ENCODE measurements at places on chromosomes 3 and 15. TPM values are rescaled to one million over a fixed set of nuclear protein-coding genes. Genes with fewer than 3 reads are reported as not detected.

- no peaks in the 10 kb centered on the region for H3K4me1 ChIP-seq
- H3K27me3 ChIP-seq = no peaks in the 10 kb centered on the region
- H3K27ac ChIP-seq = no peak overlapping the region
- no peak overlapping the region for H3K4me3 ChIP-seq
Measured at GRCh38 chr3:46898321-46899150, 21.0 kb downstream of the PTH1R start.

GRCh38 chr3:194465920-194466570, 20.8 kb downstream of the ATP13A3 start:
- DNase-seq = no peak
- H3K36me3 ChIP-seq = no peaks in the 10 kb centered on the region
- H3K4me1 ChIP-seq = peaks cover 15% of the 10 kb centered on the region
- no peaks in the 10 kb centered on the region for H3K27me3 ChIP-seq
- no peak overlapping the region for H3K27ac ChIP-seq

GRCh38 chr15:86608461-86609205, 529.0 kb downstream of the AGBL1 start:
- H3K36me3 ChIP-seq = no peaks in the 10 kb centered on the region
- no peaks in the 10 kb centered on the region for H3K27me3 ChIP-seq
- no peak for DNase-seq

DNA sequence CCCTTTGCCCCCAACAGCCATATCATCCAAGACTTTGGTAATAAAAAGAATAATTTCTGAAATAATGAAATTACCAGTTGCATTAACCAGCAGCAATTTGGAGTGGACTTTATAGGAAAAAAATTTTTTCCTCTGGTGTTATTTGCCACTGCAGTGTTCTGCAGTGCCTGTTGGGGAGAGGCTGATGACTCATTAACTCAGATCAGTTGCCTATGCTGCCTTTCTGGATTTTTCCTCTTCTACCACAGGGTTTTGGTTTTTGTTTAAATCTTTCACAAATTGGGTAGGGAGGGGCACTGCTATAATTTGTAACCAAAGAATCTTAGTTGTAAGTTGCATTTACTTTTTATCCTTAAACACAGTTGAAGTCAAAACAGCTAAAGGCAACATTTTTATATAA, 22.7 kb downstream of the ATP6V1A start:
- H3K27me3 ChIP-seq = no peaks in the 10 kb centered on the region
- no peak for DNase-seq
- H3K27ac ChIP-seq = no peak overlapping the region
- no peaks in the 10 kb centered on the region for H3K36me3 ChIP-seq
- H3K4me1 ChIP-seq = no peaks in the 10 kb centered on the region

DNA sequence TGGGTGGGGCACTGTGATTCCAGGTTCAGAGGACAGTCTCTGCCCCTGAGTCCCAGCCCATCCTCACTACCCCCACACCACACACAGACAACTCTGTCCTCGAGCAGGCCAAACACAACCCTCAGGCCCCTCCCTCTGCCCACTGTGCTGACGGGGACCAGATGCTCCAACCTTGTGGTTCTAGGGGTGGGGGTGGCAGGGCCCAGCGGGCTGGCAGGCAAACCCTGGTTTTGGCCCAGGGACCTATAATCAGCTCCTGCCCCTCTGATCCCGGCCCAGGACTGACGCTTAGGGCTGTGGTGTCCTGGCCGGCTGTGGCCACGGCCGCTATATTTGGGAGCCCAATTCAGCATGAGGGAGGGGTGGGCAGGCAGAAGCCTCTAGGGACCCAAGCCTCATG, 5.0 kb upstream of the MYL3 start:
- no peak for DNase-seq
- H3K36me3 ChIP-seq = no peaks in the 10 kb centered on the region
- H3K4me3 ChIP-seq = no peak overlapping the region
- H3K27ac ChIP-seq = no peak overlapping the region
- no peaks in the 10 kb centered on the region for H3K27me3 ChIP-seq
- H3K4me1 ChIP-seq = no peaks in the 10 kb centered on the region

- DNase-seq = no peak
- H3K27ac ChIP-seq = no peak overlapping the region
- no peaks in the 10 kb centered on the region for H3K36me3 ChIP-seq
- no peaks in the 10 kb centered on the region for H3K27me3 ChIP-seq
Measured at GRCh38 chr15:35522061-35522460, 23.9 kb downstream of the DPH6 start.

DNA sequence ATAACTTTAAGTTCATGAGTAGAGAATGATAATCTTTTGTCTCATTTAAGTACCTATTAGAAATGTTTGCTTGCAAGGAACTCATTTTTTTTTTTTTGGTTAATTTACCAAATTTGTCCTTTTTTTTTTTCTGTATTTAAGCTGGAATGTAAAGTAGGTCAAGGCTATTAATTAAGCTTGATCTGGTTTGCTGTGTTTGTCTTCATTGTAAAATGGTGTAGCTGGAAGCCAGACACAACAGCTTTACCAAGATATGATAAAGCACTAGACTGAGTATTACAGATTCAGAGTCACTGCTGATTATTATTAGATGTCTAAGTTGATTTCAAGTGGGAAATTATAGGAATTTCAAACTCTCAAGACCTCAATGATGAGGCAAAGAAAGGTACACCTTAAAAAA, 15.0 kb upstream of the ZPLD1 start:
- no peaks in the 10 kb centered on the region for H3K36me3 ChIP-seq
- no peaks in the 10 kb centered on the region for H3K4me1 ChIP-seq
- no peaks in the 10 kb centered on the region for H3K27me3 ChIP-seq
- H3K27ac ChIP-seq = no peak overlapping the region
- no peak overlapping the region for H3K4me3 ChIP-seq

- DNase-seq = no peak
- H3K4me3 ChIP-seq = no peak overlapping the region
- no peak overlapping the region for H3K27ac ChIP-seq
- peaks cover 7% of the 10 kb centered on the region for H3K4me1 ChIP-seq
- H3K36me3 ChIP-seq = no peaks in the 10 kb centered on the region
- H3K27me3 ChIP-seq = peaks cover 10% of the 10 kb centered on the region
Measured at GRCh38 chr15:88701561-88702095, 62.8 kb downstream of the ISG20 start.

GRCh38 chr3:195207056-195207455, 63.9 kb downstream of the XXYLT1 start:
- no peaks in the 10 kb centered on the region for H3K36me3 ChIP-seq
- H3K4me3 ChIP-seq = no peak overlapping the region
- no peaks in the 10 kb centered on the region for H3K27me3 ChIP-seq
- H3K27ac ChIP-seq = no peak overlapping the region
- peaks cover 21% of the 10 kb centered on the region for H3K4me1 ChIP-seq
- DNase-seq = no peak

GRCh38 chr3:195443391-195443989, 670 bp upstream of the ACAP2 start:
- no peaks in the 10 kb centered on the region for H3K27me3 ChIP-seq
- peaks cover 47% of the 10 kb centered on the region for H3K4me1 ChIP-seq
- DNase-seq = no peak
- peak overlapping the region; percentile 38 for H3K27ac ChIP-seq
- H3K36me3 ChIP-seq = no peaks in the 10 kb centered on the region

- H3K4me1 ChIP-seq = no peaks in the 10 kb centered on the region
- H3K36me3 ChIP-seq = no peaks in the 10 kb centered on the region
- no peaks in the 10 kb centered on the region for H3K27me3 ChIP-seq
- DNase-seq = no peak
Measured at GRCh38 chr3:149316437-149316836, 17.0 kb downstream of the TM4SF18 start.

- no peak overlapping the region for H3K4me3 ChIP-seq
- no peaks in the 10 kb centered on the region for H3K36me3 ChIP-seq
- no peak for DNase-seq
- no peaks in the 10 kb centered on the region for H3K27me3 ChIP-seq
- H3K27ac ChIP-seq = no peak overlapping the region
Measured at GRCh38 chr3:102360183-102360860, 74.5 kb upstream of the ZPLD1 start.

- no peaks in the 10 kb centered on the region for H3K36me3 ChIP-seq
- no peaks in the 10 kb centered on the region for H3K4me1 ChIP-seq
- H3K27ac ChIP-seq = no peak overlapping the region
Measured at GRCh38 chr3:41405466-41405865, 206.2 kb downstream of the CTNNB1 start.

DNA sequence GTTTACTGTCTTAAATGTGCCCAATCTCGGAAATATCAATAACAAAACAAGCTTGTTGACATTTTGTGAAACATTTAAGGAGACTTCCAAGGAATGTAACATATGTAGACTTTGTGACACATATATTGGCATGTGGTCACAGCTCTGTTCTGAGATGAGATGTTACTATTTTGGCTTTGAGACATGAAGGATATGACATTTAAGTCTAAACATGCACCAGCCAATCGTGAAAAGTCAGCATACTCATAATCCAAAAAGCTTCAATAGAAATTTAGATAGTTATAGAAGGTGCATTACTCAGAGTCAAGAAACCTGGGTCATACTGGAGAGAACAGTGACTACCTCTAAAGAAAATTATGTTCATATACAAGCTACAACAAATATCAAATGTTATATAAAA, 13.4 kb downstream of the COMMD2 start:
- H3K4me1 ChIP-seq = no peaks in the 10 kb centered on the region
- H3K27ac ChIP-seq = no peak overlapping the region
- no peak overlapping the region for H3K4me3 ChIP-seq
- H3K36me3 ChIP-seq = peaks cover 3% of the 10 kb centered on the region
- H3K27me3 ChIP-seq = no peaks in the 10 kb centered on the region

- DNase-seq = no peak
- H3K27me3 ChIP-seq = no peaks in the 10 kb centered on the region
- H3K27ac ChIP-seq = no peak overlapping the region
- H3K4me1 ChIP-seq = no peaks in the 10 kb centered on the region
Measured at GRCh38 chr3:47910233-47910632, 106.0 kb downstream of the MAP4 start.

- no peaks in the 10 kb centered on the region for H3K36me3 ChIP-seq
- H3K27me3 ChIP-seq = no peaks in the 10 kb centered on the region
- no peaks in the 10 kb centered on the region for H3K4me1 ChIP-seq
- H3K4me3 ChIP-seq = no peak overlapping the region
- H3K27ac ChIP-seq = no peak overlapping the region
Measured at GRCh38 chr3:161073181-161073580, 32.0 kb downstream of the B3GALNT1 start.

DNA sequence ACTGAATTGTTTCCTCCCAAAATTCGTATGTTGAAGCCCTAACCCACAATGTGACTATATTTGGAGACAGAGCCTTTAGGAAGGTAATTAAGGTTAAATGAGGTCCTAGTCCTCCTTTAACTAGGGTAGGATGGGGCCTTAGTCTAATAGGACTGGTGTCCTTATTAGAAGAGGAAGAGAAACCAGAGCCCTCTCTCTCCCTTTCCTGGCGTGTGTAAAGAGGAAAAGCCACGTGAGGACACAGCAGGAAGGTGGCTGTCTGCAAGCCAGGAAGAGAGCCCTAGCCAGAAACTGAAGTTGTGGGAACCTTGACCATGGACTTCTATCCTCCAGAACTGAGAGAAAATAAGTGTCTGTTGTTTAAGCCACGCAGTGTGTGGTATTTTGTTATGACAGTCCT, 94.3 kb downstream of the OXNAD1 start:
- DNase-seq = no peak
- no peaks in the 10 kb centered on the region for H3K27me3 ChIP-seq
- H3K4me1 ChIP-seq = no peaks in the 10 kb centered on the region

DNA sequence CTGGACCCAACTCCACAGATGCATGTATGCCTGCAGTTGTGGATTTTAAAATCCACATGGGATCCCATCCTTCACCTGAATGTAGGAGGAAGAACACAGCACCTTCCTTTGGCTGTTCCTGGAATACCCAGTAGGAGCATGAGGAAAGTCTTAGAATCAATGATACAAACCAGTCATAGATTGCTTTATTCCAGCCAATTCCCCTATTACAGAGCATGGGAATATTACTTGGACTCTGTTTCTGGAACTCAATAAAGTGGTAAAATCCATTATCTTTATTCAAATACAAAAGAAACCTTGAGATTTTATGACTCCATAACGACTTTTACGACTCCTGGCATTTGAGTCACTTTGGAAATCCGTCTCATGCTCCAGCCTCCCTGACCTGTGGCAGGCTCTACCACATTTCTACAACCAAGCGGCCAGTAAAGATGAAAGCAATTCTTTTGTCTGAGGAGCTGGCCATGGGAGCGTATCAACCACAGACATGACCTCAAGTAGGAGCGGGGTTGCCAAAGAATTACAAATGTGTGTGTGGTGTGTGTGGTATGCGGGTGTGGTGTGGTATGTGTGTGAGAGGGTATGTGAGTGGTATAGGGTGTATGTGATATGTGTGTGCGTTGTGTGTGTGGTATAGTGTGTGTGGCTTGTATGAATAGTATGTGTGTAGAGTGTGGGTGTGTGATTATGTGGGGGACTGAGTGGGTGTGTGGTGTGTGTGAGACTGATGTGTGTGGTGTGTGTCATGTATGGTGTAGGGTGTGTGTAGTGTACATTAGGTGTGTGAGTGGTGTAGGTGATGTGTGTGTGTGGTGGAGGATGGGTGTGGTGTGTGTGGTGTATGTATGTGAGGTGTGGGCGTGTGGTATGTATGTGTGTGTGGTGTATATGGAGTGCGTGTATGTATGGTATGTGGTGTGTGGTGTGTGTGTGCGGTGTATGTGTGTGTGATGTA, 40.0 kb downstream of the ARRDC4 start:
- no peak overlapping the region for H3K4me3 ChIP-seq
- no peaks in the 10 kb centered on the region for H3K27me3 ChIP-seq
- H3K4me1 ChIP-seq = peaks cover 7% of the 10 kb centered on the region
- no peaks in the 10 kb centered on the region for H3K36me3 ChIP-seq

DNA sequence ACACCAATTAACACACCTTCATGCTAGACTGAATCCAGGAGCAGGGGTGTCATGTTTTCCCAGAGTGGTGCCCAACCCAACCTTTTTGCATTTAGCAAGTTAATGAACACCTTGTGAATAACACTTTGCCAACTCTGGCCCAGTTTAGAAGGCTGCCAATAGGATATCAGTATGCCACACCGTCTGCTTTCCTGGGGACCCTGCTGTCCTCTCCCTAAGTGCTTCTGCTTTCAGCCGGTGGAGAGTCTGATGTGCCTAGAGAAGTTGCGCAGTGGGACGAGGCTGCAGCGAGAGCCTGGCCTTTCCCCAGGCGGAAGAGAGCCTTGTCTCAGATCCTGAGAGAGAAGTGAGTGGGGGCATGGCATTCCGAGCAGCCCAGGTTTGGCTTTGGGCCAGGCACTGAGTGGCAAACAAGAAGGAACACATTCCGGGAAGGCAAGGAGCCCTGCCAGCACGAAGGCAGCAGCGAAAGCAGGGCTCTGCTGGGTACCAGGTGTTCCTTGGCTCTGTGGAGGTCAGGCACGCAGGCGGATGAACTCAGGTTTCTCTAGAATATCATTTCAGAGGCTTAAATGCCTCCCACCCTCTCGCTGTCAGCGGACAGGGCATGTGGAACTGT, 36.9 kb downstream of the SENP8 start:
- no peak for DNase-seq
- no peaks in the 10 kb centered on the region for H3K36me3 ChIP-seq
- H3K4me3 ChIP-seq = no peak overlapping the region
- H3K27ac ChIP-seq = no peak overlapping the region
- no peaks in the 10 kb centered on the region for H3K27me3 ChIP-seq

GCNT3 gene
- not detected for polyA plus RNA-seq

FOXL2NB gene
- polyA plus RNA-seq = 0.04 TPM

SERPINI1 gene
- polyA plus RNA-seq = 16.9 TPM

NMD3 gene
- 42.8 TPM for polyA plus RNA-seq

LXN gene
- polyA plus RNA-seq = 14.3 TPM

CA12 gene
- polyA plus RNA-seq = not detected

SMCO1 gene
- not detected for polyA plus RNA-seq

NUP210 gene
- polyA plus RNA-seq = 20.5 TPM

DUOXA2 gene
- not detected for polyA plus RNA-seq

MESP1 gene
- 1.2 TPM for polyA plus RNA-seq

SLC6A1 gene
- polyA plus RNA-seq = not detected

ZIC4 gene
- polyA plus RNA-seq = not detected

Measured in CD4-positive, alpha-beta memory T cell (primary cell).